Hair follicle dermal papilla cell (primary cell): ENCODE measurements at places on chromosomes 1 and 21. TPM values are rescaled to one million over a fixed set of nuclear protein-coding genes. Genes with fewer than 3 reads are reported as not detected.

TFF3 gene
- not detected in 2 replicates for total RNA-seq

BRDT gene
- under 0.01 TPM in 1 of 2 replicates, not detected in the other for total RNA-seq

KIF17 gene
- 0.32 and 0.61 TPM in 2 replicates for total RNA-seq

CASQ2 gene
- not detected in 2 replicates for total RNA-seq

C1orf56 gene
- total RNA-seq = 3.6 and 5.0 TPM in 2 replicates

RIPPLY3 gene
- total RNA-seq = 0.16 and 0.36 TPM in 2 replicates

ETNK2 gene
- total RNA-seq = 16.8 and 17.5 TPM in 2 replicates

CACNA1S gene
- not detected in 2 replicates for total RNA-seq

ANGPTL3 gene
- under 0.01 and 0.12 TPM in 2 replicates for total RNA-seq

CAP1 gene
- total RNA-seq = 427 and 489 TPM in 2 replicates

CFAP74 gene
- not detected in 2 replicates for total RNA-seq

KIF2C gene
- 2.6 TPM in 2 replicates for total RNA-seq

SPRR2F gene
- total RNA-seq = not detected in 2 replicates

AIRE gene
- total RNA-seq = not detected in 2 replicates

TFAP2E gene
- 0.32 and 0.61 TPM in 2 replicates for total RNA-seq
